ENCODE measurements at places on chromosomes 1 and 21.

DNA sequence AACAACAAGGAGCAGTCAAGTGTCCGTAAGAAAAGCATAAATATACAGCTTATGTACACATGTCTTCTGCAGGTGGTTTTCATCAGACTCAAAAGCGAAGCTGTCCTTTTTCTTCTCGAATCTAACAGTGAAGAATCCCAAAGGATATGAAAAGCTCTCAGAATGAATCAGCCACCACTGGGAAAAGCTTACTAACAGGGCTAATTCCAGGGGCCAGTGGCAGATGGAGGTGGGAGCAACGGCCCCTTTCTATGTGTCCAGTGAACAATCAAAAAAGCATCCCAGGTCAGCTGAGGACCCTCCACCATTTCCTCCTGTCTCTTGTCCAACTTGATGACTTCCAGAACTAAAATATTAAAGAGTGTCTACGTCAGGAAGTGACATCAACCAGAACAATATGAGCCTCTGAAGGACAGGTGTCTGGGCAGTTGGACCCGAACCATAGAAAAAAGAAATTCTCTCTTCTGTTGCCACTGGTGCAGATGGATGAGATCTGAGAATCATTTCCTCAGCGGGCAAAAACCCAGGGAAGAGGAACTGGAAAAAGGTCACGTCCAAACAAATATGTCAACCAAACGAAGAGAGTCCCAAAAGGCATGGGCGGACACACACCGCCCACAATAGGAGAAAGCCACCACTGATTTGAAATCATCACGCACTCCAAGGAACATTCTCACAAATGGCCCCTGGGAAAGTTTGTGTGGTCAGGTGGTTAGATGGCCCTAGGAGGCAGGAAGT lies 70.4 kb upstream of the TIAM1 start:
- DNase-seq: no peak

DNA sequence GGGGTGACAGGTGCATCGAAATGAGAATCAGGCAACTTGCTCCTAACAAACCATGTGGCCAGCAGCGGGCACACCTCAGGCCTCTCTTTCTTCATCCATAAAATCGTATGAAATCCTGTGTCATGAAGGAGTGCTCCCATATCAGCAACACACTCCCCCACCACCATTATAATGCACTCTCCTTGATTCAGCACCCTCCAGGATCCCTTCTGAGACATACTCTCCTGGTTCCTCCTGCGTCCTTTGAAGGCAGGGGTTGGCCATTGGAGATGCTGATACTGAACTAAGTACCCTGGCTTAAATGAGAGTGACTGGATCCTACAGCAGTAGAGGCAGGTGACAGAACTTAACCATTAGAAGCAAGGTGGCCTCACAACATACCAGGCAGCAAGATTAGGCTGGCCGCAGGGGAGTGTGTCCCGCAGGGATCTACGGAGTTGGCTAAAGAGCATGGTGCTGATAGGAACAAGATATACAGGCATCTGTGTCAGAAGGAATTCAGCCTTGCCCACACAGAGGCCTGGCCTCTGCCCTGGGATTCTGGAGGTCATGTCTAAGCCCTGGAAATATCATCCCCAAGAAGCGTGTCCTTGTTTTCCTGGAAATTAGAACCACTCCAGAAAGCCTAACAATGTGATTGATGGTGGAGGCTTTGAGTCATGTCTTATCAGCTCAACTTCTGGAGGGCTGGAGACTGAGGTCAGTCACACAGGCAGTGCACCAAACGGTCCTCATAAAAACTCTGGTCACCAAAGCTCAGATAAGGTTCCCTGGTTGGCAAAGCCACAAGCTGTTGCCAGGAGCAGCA lies 16.8 kb downstream of the S100A7A start:
- no peak for DNase-seq

DNA sequence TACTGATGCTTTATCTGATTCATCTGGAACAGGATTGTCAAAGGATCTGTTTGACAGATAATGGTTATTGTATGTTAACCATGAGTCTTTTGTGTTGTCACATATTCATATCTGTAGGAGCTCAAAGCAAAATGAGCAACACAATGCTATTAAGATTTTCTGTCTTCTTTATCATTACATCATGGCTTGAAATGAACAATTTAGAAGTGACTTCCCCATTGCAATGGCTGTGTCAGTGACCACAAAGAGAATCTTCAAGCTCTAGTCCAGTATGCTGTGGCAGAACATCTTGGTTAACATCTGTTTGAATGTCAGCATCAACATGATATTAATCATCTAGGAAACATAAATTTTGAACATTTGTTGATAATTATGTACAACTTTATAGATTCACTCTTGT lies 1148.5 kb downstream of the PLA2G4A start:
- no peak for DNase-seq

- DNase-seq: no peak
Measured at GRCh38 chr1:24961961-24962861, 32.1 kb upstream of the RUNX3 start.

DNA sequence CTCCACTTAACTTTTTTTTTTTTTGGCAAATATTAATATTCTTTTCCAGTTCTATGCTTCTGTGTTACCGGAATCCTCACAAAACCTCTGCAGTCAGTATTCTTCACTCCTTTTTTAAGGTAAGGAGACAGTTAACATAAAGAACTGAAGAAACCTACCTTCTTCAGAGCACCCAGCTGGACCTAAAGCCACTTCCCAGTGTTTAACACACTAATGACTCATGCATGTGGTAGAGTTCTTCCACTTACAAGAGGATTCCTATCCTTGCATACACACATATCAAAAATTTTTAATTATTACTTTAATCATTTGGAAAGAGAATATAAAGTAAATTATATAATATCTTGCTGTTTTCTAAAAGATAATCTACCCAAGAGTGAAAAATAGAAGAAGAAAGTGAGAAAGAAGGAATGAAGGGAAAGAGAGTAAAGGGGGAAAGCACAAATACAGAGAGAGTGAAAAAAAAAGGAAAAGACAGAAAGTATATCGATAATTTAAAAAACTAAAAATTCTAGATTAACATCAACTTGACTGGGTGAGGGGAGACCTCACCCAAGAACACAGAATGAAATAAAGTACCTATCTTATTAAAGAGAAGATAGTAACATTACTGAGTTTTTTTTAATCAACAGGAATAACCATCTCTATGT lies 54.9 kb downstream of the ENAH start:
- no peak for DNase-seq

DNA sequence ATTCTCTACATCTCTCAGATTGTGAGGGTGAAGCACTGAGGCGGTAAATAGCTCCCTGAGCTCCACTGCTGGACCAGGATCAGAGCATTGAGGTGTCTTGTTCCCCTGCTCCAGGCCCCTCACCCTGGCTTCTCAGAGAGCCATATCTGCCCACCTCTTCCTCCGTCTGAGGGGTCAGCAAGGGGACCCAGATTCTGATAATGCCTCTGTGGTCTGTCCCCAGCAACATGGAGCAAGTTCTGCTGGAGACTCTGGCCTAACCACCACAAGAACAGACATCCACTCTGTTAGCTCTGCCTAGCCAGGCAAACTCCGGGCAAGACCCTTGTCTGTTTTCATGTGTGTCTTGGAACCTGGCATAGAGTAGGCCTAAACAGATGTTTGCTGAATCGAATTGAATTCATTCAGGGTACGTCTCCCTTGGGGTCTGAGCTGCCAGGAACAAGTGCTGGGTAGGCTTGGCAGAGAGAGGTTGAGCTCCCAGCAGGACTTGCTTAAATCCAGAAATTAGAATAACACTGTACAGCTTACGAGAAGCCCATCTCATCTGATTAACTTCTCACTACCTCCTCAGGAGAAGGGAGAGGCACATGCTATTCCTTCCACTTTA lies 2.3 kb downstream of the TRAF5 start:
- no peak for DNase-seq

- no peak for DNase-seq
Measured at GRCh38 chr1:116123837-116124533, 12.8 kb downstream of the MAB21L3 start.

- DNase-seq: no peak
Measured at GRCh38 chr1:11858158-11858557, 587 bp downstream of the NPPB start.

DNA sequence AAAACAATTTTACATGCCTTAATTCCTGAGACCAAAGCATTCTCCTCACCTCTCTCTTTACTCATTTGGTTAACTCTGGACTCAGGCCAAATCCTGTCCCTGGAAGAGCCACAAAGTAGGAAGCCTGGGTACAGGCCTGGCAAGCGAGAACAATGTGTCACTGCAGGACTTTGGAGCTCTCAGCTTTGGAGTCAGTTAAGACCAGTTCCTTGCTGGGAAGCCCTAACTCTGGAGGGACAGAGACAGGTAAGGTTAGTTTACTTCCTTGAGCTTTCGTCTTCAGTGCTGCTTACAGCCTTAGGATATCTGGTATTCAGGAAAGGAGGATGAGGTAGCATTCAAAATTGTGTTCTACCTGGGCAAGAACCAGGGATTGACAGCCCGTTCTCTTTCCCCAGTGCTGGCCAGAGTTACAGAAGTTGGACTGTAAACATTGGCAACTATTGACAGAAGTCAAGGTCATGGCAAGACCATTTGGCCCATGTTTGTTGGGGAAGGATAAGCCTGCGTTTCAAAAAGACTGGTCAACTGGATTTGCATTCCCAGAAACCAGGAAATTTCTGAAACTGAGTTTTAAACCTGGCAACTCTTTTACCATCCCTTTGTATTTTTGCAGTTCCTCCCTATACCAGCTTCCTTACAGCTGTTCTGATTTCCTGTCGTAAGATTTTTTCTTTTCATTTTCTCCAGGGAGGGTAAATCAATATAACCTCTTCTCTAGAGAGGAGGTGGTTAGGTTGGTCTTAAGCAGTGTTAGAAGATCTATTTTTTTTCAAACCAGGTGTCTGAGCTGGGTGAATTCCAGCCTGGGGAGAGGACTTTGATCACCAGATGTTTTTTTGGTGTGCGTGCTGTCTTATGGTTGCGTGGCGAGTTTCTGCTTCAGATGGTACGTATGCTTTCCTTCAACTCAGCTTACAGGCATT lies at the start of gene C4BPB:
C4BPB (plus strand) TSS at position 160 of the 926 bp plus-strand sequence; CDS start at position 832, 672 bp downstream.
- DNase-seq: no peak

- DNase-seq: no peak
Measured at GRCh38 chr1:185850366-185850765, 116.2 kb downstream of the HMCN1 start.

DNA sequence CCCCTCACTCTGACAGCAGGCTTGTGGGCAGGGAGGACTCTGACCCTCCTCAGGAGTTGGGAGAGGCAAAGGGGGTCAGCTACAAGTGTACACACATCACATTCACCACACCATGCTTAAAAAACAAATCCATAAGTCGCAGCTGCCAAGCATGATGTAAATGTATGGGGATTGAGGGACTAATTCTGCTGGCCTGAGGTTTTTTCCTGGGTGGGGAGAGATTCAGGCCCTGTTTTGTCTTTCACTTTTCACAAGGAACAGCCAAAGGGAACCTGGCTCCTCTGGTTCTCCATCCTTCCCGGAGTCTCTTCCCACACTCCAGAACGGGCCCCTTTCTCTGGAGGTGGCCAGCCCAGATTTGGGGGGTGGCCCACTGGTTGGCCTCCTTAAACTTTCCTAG lies 1.3 kb upstream of the MTARC2 start:
- DNase-seq: no peak

GRCh38 chr21:32131164-32131563 lies 147.7 kb downstream of the MIS18A start:
- no peak for DNase-seq

DNA sequence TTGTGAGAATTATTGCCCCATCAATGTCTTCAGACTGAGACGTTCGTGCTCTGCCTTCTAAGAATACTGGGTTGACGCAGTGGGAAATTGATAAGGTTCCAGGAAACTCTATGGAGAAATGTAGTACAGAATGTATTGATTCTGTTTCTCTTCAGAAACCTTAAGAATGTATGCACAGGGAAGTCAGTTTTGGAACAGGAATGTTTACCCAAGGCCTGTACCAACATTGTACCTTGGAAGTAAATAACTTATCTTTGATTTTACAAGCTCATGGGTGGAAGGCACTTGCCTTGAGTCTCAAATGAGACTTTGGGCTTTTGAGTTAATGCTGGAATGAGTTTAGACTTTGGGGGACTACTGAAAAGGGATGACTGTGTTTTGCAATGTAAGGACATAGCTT lies 59.5 kb upstream of the PCP4 start:
- DNase-seq: no peak

DNA sequence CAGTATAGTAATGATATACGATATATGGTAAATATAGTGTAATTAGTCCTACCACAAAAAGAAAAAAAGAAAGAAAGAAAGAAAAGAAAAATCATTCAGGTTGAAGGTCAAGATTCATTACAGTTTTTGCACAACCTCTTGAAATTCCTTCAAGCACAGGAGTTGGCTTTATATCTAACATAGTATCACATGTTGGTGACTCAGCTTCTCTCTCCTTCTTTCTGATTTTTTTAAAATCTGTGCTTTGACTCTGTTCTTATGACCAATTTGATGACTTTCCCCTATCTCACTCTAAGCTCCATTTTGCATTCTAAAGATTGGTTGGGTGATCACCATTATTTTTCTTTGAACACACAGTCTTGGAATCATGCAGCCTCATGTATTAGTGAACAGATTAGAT lies 148.2 kb upstream of the COL11A1 start:
- DNase-seq: no peak

- DNase-seq: no peak
Measured at GRCh38 chr1:214927796-214928195, 154.7 kb upstream of the KCNK2 start.

GRCh38 chr1:240031009-240031408 lies 60.7 kb upstream of the FMN2 start:
- no peak for DNase-seq

DNA sequence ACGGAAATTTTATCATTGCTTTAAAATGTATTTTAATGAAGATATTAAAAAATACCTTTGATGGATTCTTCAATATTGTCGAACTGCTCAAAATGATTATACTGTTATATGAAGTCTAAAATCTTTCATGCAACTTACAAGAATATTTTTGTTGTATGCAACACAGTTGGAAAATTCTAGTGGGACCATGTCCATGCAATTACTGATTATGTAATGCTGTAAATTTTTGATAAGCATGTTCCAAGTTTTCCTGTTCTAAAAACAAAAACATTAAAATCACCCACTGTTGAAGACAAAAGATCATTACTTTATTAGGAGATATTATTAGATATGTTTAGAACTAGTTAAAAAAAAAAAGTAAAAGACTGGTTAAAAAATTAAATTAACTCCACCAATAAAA lies 132.8 kb downstream of the NFIA start:
- DNase-seq: no peak

DNA sequence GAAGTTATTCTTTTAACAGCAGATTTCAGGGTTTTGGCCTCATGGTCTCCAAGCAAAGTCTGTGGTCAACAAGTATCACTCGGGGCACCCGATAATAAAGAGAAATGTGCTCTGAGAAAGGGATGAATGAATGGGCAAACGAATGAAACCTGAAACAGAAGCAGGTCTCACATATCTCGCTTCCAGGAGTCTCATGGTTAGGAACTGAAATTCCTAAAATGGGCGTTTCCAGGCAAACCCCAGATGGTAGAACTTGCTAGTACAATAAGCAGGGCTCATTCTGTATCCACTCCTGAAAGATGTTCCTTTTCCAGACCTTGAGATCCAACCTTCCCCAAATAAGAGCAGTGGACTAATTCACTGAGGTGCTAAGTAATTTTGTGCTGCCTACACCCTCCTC lies 87.2 kb downstream of the LAMC2 start:
- DNase-seq: no peak

GRCh38 chr1:41418857-41419583 lies 57.8 kb downstream of the FOXO6 start:
- DNase-seq: no peak

- DNase-seq: no peak
Measured at GRCh38 chr1:38231941-38232340, 185.3 kb upstream of the POU3F1 start.
